CD14-positive monocyte (primary cell): ENCODE measurements at places on chromosomes 1 and 21.

- no peak for DNase-seq
- H3K4me3 ChIP-seq: no peak overlapping the region
- no peaks in the 10 kb centered on the region for H3K27me3 ChIP-seq
- no peaks in the 10 kb centered on the region for H3K4me1 ChIP-seq
Measured at GRCh38 chr1:29324771-29325351, 88.5 kb downstream of the PTPRU start.

GRCh38 chr1:151455231-151455630, 4.1 kb downstream of the POGZ start:
- DNase-seq: no peak
- H3K4me1 ChIP-seq: peaks cover 21% of the 10 kb centered on the region
- no peak overlapping the region for H3K4me3 ChIP-seq
- no peak overlapping the region for H3K27ac ChIP-seq
- no peaks in the 10 kb centered on the region for H3K36me3 ChIP-seq

DNA sequence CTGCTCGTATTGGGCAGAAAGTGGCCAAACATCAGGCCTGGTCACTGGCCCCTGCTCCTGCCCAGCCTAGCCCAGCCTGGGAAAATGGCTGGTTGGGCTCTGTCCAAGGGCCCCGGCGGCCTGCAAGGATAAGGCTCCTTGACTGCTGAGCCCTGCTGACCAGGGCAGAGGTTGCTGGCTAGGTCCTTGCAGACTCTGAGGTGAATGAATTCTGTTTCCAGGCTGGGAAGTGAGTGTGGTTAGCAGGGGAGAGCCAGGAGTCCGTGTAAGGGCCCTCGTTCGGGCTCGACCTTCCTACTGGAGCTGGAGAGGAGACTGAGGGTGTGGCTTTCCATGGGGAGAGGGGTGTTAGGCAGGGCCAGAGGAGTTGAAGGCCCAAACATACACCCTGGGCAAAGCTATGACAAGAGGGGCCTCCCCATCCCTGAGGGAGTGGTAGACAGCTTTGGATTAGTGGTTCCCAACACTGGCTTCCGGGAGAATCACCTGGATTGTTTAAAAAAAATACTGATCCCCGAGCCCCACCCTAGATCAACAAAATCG, 20.6 kb downstream of the CSF1 start:
- H3K4me1 ChIP-seq: peaks cover 16% of the 10 kb centered on the region
- DNase-seq: peak; percentile 4
- no peaks in the 10 kb centered on the region for H3K27me3 ChIP-seq
- H3K36me3 ChIP-seq: no peaks in the 10 kb centered on the region
- no peak overlapping the region for H3K27ac ChIP-seq

- H3K4me3 ChIP-seq: no peak overlapping the region
- H3K36me3 ChIP-seq: peaks cover 48% of the 10 kb centered on the region
- no peak for DNase-seq
- H3K4me1 ChIP-seq: no peaks in the 10 kb centered on the region
Measured at GRCh38 chr1:110024613-110025012, 9.8 kb upstream of the STRIP1 start.

GRCh38 chr1:204123376-204123775, 28.5 kb downstream of the ETNK2 start:
- no peaks in the 10 kb centered on the region for H3K27me3 ChIP-seq
- no peaks in the 10 kb centered on the region for H3K36me3 ChIP-seq
- DNase-seq: no peak
- H3K4me3 ChIP-seq: no peak overlapping the region
- H3K4me1 ChIP-seq: no peaks in the 10 kb centered on the region

DNA sequence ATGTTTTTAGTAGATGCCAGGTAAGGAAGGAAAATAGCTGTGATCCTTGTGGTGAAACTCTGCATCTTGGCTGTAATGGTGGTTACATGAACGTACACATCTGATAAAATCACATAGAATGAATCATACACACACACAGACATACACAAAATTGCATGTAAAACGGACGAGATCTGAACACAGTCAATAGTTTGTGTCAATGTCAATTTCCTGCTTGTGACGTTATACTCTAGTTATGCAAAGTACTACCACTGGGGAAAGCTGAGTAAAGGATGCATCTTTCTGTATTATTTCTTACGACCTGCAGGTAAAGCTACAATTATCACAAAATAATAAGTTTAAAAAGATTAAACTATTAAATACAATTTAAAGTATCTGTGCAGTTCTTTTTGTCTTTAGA, 493.7 kb upstream of the ZP4 start:
- no peak overlapping the region for H3K27ac ChIP-seq
- H3K27me3 ChIP-seq: no peaks in the 10 kb centered on the region
- H3K4me1 ChIP-seq: no peaks in the 10 kb centered on the region
- no peak for DNase-seq
- H3K4me3 ChIP-seq: no peak overlapping the region

DNA sequence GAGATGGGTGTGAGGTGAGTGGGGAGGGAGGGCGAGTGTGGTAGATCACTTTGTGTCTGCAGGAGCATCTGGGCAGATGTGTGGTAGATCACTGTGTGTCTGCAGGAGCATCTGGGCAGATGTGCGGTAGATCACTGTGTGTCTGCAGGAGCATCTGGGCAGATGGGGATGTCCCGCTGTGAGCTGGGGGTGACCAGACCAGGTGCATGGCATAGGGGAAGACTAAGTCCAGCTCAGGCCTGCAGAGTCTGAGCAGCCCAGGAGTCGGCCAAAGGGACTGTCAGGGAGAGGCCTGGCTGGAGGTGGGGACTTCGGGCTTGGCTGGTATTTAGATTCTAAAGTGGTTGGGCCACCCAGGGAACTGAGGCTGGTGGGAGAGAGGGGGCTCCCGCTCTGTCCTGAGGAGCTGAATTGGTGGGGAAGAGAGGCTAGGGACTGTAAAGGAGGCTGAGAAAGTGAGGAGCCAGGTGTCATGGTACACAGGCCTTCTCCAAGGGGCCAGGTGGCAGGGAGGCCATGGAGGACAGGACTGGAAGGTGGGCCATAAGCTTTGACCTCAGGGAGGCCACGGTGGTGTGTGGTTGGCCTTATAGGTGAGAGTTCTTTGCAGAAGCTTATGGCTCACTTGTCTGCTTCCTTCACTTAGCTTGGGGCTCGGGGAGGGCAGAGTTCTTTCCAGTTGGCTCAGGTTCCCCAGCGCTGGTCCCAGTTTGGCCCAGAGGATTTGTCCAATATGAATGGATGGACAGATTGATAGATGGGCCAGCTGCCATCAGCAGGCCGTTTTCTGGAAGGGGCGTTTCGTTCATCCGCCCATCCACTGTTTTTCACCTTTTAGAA, 15.6 kb downstream of the ZNF362 start:
- no peak for DNase-seq
- no peaks in the 10 kb centered on the region for H3K27me3 ChIP-seq
- no peak overlapping the region for H3K27ac ChIP-seq
- no peaks in the 10 kb centered on the region for H3K4me1 ChIP-seq
- peaks cover 16% of the 10 kb centered on the region for H3K36me3 ChIP-seq
- H3K4me3 ChIP-seq: no peak overlapping the region

DNA sequence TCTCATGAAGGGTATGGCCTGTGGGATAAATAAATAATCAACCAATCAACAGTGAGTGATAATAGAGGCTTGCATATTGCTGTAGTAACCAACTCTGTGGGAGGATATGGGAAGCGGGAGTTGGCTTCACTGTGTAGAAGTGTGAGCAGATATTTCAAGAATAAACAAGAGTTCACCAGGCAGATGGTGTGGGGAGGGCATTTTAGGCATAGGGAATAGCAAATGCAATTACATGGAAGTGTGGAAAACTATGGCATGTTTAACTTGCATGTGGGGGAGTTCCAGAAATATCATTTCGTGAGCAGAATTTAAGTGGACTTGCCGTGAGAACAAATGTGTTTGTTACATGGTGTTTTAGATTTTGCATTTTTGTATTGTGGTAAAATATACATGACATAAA, 95.2 kb downstream of the SPATA46 start:
- H3K27ac ChIP-seq: no peak overlapping the region
- no peaks in the 10 kb centered on the region for H3K27me3 ChIP-seq
- no peaks in the 10 kb centered on the region for H3K36me3 ChIP-seq
- no peak for DNase-seq

DNA sequence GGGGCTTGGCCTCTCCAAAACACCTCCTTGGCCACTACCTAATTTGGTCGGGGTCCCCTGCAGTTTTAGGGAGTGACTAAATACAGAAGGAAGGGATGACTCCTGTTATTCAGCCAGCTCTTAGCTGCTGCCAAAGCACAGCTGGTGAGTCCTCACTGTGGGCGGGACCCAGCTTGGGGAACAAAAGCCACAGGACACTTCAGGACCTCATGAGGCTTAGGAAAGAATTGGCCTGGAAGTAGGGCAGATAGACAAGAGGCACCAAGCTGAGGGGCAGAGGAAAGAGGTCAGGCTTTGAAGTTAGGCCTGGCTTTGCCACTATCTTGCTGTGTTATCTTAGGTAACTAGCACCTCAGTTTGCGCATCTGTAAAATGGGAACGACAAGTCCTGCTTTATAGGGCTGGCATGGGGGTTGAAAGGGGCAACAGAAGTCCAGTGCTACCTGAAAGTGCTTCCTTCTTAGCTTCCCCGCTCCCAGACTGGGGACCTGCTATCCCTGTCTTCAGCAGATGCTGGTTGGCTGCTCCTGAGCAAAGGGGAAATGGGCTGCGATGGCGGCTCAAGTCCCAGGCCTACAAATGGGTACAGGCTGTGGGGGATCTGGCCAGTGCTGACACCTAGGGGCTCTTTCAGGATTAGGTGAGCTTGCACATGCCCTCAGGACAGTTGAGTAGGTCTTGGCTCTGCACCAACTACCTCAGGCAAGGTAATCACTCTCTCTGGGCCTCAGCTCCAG, 15.7 kb downstream of the IFI6 start:
- no peaks in the 10 kb centered on the region for H3K36me3 ChIP-seq
- no peak overlapping the region for H3K4me3 ChIP-seq

DNA sequence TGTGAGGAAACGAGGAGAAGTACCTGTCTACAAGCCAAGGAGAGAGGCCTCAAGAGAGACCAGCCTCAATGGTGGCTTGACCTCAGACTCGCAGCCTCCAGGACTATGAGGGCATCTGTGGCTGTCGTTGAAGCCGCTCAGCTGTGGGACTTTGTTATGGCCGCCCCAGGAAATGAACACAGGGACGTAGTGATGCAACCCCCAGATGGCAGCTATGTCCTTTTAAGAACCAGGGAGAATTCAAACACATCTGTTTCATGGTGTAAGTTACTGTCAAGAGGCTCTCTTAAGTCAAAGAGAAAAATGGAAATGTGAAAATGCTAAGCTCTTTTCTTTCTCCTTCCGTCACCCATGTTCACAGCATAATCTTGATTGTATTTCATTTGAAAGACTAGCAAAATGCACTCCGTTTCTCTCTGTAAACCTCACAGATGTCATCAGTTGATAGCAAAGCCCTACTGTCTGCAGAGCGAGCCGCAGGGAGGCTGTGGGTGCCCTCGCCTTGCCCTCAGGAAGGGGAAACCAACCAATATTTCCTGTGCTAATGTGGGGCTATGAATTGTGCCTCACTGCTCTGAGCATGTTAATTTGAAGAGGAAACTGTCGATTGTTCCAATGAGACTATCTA, 21.3 kb downstream of the UBASH3A start:
- H3K4me1 ChIP-seq: peaks cover 21% of the 10 kb centered on the region
- no peak overlapping the region for H3K4me3 ChIP-seq
- no peak for DNase-seq
- no peaks in the 10 kb centered on the region for H3K27me3 ChIP-seq
- no peak overlapping the region for H3K27ac ChIP-seq

DNA sequence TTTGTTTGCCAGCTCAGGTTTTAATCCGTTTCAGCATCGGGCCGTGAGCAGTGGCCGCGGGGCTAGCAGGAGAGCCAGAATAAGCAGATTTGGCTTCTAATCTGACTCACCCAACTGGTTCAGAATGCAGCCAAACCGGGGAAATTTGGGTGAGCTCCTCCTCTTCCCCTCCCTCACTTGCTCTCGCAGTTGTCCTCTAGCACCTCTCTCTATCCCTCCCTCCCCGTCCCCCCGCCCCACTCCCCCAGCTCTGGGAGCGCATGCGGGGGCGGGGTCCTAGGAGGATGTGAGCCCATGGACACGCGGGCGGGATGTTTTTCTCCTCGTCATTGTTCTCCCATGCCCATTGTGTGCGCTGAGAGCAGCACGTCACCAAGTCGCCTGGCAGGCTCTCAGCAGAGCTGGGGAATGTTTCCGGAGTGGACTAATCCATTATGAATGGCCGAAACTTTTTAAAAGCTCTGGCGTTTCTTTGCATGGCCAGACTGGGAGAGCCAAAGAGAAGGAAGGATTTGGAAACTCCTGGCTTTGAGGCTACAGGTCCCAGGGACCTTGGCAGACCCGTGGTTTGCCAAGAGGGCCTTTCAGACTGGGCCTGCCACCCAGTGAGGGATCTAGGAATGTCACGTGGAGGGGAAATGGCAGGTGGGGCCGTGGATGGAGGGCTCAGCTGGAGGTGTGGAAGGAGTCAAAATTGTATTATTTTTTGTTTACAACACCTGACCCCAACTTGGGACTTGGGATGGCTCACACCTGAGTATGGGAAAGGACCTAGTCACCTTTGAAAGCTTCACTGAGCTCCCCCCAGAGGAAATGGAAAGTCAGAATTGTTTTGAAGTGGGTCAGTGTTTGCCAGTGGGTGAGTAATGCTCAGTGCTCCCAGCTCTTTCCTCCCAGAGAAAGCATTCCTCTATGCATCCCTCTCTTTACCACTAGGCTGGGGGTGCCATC, 39.2 kb downstream of the CDK18 start:
- peaks cover 6% of the 10 kb centered on the region for H3K27me3 ChIP-seq
- no peak overlapping the region for H3K27ac ChIP-seq
- H3K4me1 ChIP-seq: peaks cover 23% of the 10 kb centered on the region
- H3K4me3 ChIP-seq: no peak overlapping the region

GRCh38 chr1:201877877-201878401, 10.8 kb upstream of the SHISA4 start:
- peaks cover 25% of the 10 kb centered on the region for H3K4me1 ChIP-seq
- DNase-seq: peak; percentile 25
- H3K27ac ChIP-seq: peak overlapping the region; percentile 7
- no peaks in the 10 kb centered on the region for H3K27me3 ChIP-seq

DNA sequence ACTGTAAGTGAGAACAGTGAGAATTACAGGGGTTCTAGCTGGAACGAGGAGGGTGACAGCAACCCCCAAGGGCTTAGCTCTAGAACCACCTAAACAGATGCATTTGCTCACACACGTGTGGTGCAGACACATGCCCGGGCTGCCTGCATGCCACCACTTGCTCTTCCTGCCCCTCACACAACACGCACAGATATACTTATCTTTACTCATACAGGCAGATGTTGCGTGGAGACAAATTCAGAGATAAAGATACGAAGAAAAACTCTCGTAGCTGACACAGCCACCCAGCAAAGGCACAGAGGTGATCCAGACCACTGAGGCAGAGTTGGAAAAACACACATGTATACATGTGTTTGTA, 13.5 kb downstream of the VANGL1 start:
- H3K4me3 ChIP-seq: no peak overlapping the region
- no peaks in the 10 kb centered on the region for H3K27me3 ChIP-seq
- peaks cover 6% of the 10 kb centered on the region for H3K4me1 ChIP-seq
- no peak for DNase-seq

- no peak overlapping the region for H3K27ac ChIP-seq
- no peaks in the 10 kb centered on the region for H3K27me3 ChIP-seq
- no peaks in the 10 kb centered on the region for H3K36me3 ChIP-seq
- no peaks in the 10 kb centered on the region for H3K4me1 ChIP-seq
- no peak for DNase-seq
- no peak overlapping the region for H3K4me3 ChIP-seq
Measured at GRCh38 chr1:187157552-187157951, 328.8 kb downstream of the PLA2G4A start.

- no peaks in the 10 kb centered on the region for H3K36me3 ChIP-seq
- no peak overlapping the region for H3K4me3 ChIP-seq
- no peaks in the 10 kb centered on the region for H3K27me3 ChIP-seq
Measured at GRCh38 chr1:226123212-226123560, 60.7 kb downstream of the H3-3A start.

- peaks cover 19% of the 10 kb centered on the region for H3K4me1 ChIP-seq
- no peaks in the 10 kb centered on the region for H3K27me3 ChIP-seq
- H3K36me3 ChIP-seq: no peaks in the 10 kb centered on the region
- peak; percentile 96 for DNase-seq
Measured at GRCh38 chr1:2205191-2205952, 10.8 kb upstream of the FAAP20 start.
